ENCODE measurements at places on chromosomes 7 and 10.

DNA sequence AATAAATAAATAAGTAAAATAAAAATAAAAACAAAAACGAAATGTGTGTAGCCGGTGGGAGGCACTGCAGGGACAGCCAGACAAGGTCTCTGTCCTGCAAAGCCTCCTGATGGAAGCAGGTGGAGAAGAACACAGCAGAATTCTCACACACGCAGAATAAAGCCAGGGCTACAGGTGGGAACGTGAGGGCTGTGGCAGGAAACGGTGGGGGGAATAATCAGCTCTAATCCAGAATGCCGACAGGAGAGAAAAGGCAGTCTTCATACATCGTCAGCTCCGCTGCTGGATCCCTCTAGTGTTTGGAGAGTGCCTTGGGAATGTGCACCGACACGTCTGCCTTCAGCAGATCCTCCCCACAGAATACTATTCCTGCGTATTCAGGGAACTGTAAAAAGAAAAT is 6.8 kb upstream of the SNX8 start:
- DNase-seq = no peak

GRCh38 chr7:81783818-81784217 is 14.0 kb upstream of the HGF start:
- DNase-seq = no peak

DNA sequence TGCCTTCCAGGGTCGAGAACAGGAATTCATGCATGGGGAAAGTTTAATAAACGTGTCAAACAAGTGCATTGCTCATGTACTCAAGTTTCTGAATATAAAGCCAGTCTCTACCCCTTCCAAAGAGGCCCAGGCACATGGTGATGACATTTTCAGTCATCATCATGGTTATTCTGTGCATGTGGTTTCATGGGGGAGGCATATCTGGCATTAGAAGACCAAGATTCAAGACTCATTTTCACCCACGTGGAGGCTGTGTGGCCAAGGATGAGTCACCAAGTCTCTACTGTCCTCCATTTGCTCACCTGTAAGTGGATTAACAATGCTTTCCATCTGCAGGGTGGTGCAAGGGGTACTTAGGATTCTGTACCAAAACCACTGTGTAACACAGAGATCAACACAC is 34.0 kb upstream of the CNPY1 start:
- DNase-seq = no peak

GRCh38 chr7:151795168-151795811 is 81.6 kb downstream of the PRKAG2 start:
- no peak for DNase-seq

DNA sequence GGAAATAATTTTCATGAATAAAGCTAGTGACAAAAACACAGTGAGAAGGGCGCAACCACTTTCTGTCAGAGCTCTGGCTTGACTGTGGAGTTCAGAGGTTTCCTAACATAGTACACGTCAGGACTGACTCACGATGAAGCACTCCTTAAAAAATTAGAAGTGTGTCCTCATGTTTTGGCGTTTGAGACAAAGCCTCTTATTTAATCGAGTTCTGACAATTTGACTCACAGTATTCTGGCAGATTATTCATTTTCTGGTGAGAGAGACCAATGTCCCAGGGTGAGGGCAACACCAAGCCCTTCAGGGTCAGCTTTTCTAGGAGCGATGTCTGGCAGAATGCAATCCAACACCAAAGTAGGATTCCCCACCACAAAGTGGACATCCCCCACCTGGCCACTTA is 108.7 kb downstream of the DIP2C start:
- no peak for DNase-seq

GRCh38 chr7:151420144-151420543 is 10.3 kb upstream of the WDR86 start:
- DNase-seq = no peak

DNA sequence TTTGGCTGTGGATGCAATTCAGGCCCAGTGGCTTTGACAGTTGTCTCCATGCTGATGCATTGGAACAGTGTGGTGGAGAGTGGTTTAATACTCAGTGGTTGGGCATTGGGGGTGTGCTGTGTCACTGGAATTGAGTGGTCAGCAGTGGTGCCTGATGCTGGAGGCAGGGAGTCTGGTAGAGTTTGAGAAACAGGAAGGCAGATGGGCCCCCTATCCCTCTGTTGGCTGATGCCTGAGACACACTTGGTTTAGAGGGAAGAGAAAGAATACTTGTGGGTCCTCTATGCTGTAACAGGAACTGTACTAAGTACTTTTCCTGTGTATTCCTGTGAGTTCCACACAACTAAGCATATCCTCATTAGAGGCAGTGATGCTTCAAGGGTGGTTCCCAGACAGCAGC is 55.4 kb downstream of the EEPD1 start:
- no peak for DNase-seq

GRCh38 chr7:151139071-151139790 is 28.3 kb downstream of the GBX1 start:
- DNase-seq = no peak

GRCh38 chr7:1823376-1824150 is 153.5 kb downstream of the ELFN1 start:
- DNase-seq = no peak

DNA sequence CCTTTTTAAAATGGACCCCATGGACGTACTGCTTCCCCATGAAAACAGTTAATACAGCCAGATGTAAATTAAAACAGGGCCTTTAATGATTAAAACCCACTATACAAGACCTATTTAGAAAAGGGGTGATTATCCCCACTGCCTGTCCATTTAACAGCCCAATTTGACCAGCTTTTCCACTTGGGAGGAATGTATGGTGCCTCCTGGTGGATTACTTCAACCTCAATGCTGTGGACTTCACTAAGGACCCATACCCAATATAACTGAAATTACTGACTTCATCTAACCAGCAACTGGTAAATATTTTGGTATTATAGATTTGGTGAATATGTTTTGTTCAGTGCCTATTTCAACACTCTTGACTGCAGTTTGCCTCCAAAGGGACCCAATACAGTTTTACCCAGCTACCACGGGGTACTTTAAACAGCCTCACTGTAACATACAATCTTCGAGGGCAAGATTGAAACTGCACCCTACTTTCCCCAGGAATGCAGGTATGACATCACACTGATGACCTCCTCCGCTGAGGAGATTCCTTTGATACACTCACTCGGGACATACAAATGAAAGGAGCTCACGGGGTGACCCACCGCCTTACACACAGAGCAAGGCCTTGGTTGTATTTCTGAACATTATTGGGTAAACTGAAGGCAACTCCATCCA is 192.8 kb downstream of the DNAJC1 start:
- no peak for DNase-seq

DNA sequence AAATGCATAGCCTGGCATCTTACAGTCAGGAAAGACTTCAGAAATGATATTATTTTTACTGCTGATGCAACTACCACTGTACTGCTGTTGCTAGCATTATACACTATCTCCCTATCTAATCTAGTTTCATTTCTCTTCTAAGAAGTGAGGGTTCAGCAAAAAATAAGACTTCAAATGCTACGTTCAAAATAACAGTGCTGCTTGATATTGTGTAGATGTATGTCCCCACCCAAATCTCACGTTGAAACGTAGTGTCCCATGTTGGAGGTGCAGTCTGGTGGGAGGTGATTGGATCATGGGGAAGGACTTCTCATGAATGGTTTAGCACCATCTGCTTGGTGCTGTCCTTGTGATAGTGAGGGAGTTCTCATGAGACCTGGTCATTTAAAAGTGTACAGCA is 129.4 kb downstream of the ANK3 start:
- no peak for DNase-seq

- no peak for DNase-seq
Measured at GRCh38 chr10:72691470-72691862, 477 bp upstream of the MCU start.

DNA sequence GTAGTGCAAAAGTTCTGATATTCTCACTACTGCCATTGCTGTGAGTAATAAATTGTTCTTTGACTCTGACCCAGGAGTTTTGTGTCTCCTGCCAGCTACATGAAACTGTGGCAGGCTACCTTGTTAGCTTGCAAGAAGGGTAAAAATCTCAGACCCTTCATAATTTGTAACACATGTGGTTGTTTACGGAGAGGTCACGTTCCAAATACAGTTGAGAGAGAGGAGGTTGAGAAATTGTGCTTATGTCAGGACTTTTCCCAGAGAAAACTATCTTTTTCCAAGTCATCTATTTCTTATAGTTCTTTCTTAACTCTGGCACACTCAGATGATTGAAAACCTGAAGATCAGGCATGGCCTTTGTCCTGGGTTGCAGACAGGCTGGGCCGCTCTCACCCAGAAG is 114.4 kb upstream of the SVIL start:
- no peak for DNase-seq

GRCh38 chr7:23654508-23654907 is 25.5 kb upstream of the FAM221A start:
- no peak for DNase-seq

DNA sequence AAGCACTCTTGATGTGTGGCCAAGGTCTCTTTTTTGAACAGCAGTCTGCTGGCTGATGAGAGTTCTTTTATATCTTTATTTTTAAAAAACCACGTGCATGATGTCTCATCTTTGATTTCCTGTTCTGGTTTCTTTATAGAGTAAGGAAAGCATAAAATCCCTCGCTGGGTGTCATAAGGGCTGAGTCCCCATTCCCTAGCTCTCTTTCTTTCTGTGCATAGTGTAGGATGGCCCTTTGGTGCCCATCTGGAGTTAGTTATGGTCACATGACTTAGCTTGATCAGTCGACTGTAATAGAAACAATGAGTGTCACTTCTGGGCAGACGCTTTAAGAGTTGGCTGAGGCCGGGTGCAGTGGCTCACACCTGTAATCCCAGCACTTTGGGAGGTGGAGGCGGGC is 38.5 kb downstream of the GHRHR start:
- DNase-seq = no peak

DNA sequence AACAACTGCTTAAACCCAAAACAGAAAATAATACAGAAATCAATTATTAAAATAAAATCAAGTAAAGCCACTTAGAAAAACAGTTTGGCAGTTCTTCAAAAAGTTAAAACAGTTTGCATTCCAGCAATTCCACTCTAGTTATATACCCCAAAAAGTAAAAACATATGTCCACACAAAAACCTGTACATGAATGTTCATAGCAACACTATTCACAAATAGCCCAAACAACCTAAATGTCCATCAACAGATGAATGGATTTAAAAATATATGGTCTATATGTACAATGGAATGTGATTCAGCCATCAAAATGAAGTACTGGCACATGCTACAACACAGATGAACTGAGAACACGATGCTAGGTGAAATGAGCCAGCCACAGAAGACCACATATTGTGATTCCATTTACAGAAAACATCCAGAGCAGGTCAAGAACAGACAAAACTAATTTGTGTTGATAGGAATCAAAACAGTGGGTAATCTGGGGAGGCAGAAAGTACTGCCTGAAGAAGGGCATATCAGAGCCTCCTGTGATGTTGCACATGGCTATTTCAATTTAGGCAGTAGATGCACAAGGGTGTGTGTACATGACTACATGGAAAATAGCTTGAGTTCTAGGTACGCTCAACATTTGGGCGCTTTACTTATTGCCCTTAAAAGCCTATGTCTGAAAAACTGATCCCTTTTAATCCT is 66.3 kb downstream of the CYTH3 start:
- no peak for DNase-seq

DNA sequence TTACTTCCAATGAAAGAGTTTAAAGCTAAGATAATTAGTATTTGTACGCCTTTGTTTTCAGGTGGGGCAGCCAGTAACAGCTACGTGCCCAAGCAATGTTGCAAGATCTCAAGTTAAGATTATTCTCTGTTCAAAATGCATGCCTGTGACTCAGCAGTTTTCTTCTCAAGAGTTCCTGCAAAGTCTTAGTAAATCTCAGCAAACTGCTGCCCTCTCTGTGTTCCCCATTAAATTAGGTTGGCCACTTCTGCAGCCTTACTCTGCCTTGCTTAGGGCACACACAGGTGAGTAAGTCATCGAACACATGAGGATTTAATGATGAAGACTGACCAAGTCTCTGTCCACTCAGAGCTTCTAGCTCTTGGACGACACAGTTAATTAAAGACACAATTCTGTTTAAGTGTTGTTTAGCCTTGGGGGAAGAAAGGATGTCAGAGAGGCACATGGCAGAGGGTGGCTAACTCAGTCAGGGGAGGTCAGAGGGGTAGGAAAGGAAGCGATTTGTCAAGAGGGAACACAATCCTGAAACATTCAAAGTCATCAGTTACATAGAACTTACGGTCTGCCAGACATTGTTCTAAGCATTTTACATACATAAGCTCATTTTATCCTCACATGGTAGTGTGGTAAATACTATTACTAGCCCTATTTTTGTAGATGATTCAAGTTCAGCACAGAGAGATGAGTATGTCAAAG is 20.2 kb upstream of the SLC35G1 start:
- no peak for DNase-seq

GRCh38 chr7:157876469-157877285 is 539.9 kb downstream of the DNAJB6 start:
- no peak for DNase-seq

- DNase-seq = peak; percentile 21
Measured at GRCh38 chr10:29681676-29682448, 47.1 kb upstream of the SVIL start.

DNA sequence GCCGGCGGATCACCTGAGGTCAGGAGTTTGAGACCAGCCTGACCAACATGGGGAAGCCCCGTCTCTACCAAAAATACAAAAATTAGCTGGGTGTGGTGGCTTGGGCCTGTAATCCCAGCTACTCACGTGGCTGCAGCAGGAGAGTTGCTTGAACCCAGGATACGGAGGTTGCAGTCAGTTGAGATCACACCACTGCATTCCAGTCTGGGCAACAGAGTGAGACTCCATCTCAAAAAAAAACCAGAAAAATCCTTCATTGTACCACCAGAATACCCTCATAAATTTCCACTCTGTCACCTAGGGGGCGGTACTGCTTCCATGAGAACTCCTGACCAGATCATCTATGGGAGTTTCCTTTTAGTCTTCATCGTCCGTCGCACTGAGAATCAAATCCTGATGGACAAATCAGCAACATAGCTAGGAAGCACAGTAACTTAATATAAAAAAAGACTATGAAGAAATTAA is 225.8 kb upstream of the KLF14 start:
- DNase-seq = no peak

DNA sequence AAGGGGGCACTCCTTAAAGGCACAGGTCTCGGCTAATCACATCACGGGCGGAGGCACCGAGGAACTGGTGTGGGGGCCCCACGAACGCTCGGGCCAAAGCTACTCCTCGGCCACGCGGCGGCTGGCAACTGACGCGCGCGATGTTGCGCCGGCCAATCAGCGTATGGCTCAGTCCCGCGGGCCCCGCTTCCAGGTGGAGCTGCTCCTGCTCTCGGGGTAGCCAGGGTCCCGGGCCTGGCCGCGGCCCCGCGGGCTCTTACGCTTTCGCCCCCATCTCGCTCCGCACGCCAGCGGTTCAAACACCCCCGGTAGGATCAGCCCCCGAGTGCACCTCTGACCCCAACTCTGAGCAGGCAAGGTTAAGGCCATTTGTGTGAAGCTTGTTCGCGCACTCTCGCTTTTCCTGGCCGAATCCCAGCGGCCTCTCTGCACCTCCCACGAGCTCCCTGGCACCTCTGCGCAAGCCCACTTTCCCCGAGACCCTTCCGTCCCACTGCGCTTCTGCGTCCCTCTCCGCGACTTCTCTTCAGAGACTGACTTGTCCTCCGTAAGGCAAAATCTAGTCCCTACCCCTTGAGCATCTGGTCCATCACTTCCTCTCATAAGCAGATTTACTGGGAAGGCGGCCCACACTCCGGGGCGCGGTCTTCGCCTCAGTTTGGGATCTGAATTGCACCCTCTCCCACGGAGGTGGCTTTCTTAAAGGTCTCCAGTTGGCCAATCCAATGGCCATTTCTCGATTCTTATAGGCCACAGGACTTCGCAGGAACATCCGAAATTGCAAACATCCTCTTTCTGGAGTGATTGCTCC is 200.9 kb upstream of the TBX20 start:
- DNase-seq = no peak
